ENCODE measurements at places on chromosomes 2 and 18.

DNA sequence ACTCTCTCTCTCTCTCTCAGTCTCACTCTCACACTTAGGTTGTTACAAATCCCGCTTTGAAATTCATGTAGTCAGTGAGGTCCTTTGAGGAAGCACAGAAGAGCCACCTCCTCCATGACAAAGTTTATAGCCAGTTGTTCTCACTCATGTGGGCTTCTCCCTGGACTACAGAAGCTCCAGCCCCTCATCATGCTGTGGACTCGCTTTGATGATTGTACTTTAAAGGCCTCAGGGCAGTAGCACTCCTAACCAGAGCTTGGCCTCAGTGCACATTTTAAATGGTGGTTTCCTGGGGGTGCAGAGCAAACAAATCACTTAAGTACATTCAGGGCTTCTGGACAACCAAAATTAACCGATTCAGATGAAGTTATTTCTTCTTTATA, 115.7 kb downstream of the MTCL1 start:
- DNase-seq = no peak

GRCh38 chr2:172571245-172571644, 15.4 kb downstream of the PDK1 start:
- DNase-seq = no peak

DNA sequence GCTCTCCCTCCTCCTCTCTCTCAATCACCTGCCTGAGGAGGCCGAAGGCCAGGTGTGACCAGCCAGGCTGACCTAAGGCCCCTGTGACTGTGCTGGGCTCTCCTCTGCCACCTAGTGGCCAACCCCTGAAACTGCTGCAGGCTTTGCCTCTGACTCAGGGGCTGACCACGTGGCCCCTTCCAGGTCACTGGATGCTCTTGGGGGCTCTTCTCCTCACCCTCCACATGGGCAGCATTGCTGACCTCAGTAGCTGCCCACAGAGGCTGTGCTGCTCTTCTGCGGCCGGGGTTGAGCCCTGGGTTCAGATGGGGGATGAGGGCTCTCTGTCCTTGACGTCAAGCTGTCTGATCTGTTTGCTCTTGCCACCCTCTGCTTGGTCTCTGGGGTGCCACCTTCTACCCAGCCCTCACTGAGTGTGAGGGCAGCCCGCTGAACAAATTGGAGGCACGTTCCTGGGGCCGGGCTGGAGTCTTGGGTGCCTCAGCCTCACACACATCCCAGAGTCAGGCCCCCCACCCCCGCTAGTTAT, 122.7 kb downstream of the TWIST2 start:
- peak; percentile 41 for DNase-seq

GRCh38 chr2:226283796-226284195, 515.8 kb downstream of the IRS1 start:
- DNase-seq = no peak

DNA sequence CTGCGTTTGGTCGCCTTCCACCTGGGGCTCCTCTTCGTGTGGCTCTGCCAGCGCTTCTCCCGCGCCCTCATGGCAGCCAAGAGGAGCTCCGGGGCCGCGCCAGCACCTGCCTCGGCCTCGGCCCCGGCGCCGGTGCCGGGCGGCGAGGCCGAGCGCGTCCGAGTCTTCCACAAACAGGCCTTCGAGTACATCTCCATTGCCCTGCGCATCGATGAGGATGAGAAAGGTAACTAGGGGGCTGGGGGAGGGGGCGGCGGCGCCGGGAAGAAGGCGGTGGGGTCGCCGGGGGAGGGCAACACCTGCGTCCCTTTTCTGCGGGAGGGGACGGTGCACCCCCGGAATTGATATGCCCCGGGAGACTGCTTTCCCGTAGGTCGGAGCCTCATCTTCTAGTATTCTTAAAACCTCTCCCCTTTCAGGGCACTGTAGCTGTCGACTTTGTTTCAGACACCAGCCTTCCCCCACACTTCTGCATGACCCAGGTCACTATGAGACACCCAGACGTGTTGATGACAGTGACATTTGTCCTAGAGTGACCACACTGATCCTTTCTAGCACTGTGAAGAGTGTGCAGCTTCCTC, 755 bp downstream of the SPAST start:
- peak; percentile 11 for DNase-seq

DNA sequence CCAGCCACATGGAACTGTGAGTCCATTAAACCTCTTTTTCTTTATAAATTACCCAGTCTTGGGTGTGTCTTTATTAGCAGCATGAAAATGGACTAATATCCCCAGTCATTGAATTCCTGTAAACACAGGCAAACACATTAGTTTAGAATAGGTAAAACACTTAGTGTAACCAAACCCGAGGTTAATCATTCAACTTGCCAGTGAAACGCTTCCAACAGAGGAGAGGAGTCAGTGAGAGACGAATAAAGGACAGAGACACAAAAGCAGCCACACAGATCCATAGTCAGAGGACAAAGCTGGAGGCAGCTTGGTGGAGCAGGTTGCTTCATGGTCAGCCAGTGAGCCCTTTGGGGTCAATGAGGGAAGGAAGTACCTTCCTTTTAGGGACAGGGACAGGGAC, 348.1 kb downstream of the TGIF1 start:
- no peak for DNase-seq

GRCh38 chr2:195586062-195586714, 70.8 kb upstream of the SLC39A10 start:
- no peak for DNase-seq
